ENCODE measurements at places on chromosomes 6 and 20. TPM values are rescaled to one million over a fixed set of nuclear protein-coding genes. Genes with fewer than 3 reads are reported as not detected.

GRCh38 chr20:39944861-39945260, 744.2 kb downstream of the MAFB start:
- no peaks in the 10 kb centered on the region for H3K27me3 ChIP-seq
- no peaks in the 10 kb centered on the region for H3K36me3 ChIP-seq
- no peaks in the 10 kb centered on the region for H3K4me1 ChIP-seq

The KCNG1 gene
- total RNA-seq, result 23.7 TPM

DNA sequence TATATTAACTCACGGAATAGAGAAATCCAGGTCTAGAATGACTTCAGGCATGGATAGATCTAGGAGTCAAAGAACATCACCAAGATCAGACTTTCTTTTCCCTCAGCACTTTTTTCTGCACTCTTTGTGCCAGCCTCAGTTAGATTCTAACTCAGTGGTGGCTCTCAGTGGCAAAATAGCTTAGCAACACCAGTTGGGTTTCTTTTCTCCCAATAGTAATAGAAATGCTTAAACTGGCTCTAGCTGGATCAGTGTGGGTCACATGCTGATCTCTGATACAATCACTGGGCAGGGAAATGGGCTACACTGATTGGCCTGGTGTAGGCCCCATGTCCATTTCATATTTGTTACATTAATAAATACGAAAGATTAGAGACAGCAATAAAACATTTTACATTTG, 44.2 kb upstream of the ARFGEF2 start:
- no peak for DNase-seq
- H3K4me3 ChIP-seq, result no peak overlapping the region
- H3K27me3 ChIP-seq, result peaks cover 10% of the 10 kb centered on the region
- no peaks in the 10 kb centered on the region for H3K36me3 ChIP-seq
- no peaks in the 10 kb centered on the region for H3K4me1 ChIP-seq

DNA sequence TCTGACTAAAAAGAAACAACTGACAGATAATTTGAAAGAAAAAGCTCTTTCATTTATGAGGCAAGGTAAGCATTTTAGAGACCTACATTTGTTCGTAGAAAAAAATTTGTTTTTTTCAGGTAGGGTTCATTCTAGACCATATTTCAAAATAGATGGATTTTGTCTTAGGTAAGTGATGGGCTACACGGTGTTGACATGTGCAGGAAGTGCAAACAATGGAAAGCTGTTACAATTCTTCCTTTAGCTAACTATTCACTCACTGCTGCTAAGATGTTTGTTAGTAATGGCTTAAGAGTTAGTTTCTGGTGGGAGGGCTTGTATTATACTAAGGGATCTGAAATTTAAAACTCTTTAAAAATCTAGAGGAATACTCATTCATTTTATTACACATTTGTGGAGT, 96.7 kb downstream of the CD109 start:
- H3K27me3 ChIP-seq, result no peaks in the 10 kb centered on the region
- no peak for DNase-seq
- H3K36me3 ChIP-seq, result peaks cover 3% of the 10 kb centered on the region

The SPATS1 gene
- total RNA-seq, result not detected
